ENCODE measurements at places on chromosomes 1 and 21.

- no peak for DNase-seq
Observed at GRCh38 chr1:6477039-6477820, 11.3 kb upstream of the TNFRSF25 start.

- DNase-seq, result peak; percentile 63
Observed at GRCh38 chr1:21782349-21782867, 541 bp downstream of the USP48 start.

- DNase-seq, result no peak
Observed at GRCh38 chr1:32367912-32368635, 5.7 kb downstream of the TSSK3 start.

DNA sequence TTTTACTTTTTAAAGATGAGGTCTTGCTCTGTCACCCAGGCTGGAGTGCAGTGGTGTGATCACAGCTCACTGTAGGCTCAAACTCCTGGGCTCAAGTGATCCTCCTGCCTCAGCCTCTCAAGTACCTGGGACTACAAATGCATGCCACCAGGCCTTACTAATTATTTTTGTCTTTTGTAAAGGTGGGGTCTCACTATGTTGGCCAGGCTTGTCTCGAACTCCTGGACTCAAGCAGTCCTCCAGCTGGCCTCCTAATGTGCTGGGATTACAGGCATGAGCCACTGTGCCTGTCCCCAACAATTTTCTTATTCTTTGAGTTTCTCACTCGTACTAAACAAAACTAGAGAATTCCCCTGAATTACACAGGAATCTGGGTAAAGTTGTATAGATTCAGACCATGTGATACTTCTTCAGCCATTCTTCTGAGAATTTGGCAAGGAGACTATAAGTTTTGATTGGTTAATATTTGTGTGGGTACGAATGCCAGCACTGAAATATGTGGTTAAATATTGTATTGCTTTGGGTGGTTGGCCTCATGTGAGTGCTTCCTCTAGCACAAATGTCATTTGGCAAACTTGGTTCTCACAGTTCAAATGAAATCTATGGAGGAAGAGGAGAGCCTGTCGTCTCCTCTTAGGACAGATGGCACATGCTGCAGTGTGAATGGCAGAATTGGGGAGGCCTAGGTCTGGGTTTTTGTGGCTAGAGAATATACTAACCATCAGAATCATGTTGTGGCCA, 104.9 kb downstream of the RUNX1 start:
- no peak for DNase-seq

GRCh38 chr21:15932726-15933125, 202.9 kb downstream of the USP25 start:
- DNase-seq, result no peak

DNA sequence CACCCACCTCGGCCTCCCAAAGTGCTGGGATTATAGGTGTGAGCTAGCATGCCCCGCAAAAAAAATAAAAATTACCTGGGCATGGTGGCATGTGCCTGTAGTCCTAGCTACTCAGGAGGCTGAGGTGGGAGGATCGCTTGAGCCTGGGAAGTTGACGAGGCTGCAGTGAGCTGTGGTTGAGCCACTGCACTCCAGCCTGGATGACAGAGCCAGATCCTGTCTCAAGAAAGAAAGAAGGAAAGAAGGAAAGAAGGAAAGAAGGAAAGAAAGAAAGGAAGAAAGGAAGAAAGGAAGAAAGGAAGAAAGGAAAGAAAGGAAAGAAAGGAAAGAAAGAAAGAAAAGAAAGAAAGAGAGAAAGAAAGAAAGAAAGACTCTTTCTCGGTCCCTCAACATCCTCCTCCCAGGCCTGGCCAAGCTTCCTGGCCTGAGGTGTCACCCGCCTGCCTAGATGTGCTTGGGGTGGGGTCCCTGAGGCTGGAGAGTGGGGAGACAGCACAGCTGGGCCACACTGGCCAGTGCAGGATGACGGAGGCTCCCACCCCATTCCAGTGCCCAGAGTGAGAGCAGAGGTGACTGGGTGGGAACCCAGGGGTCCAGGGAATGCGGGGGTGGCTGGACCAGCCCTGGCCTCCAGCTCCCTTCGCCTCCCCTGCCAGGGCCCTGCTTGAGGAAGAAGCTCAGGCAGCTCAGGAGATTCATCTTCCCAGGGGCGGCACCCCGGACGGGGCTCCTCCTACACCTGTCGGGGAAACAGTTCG, 10.2 kb upstream of the GNB1 start:
- no peak for DNase-seq
